ENCODE measurements at places on chromosomes 6 and 20. TPM values are rescaled to one million over a fixed set of nuclear protein-coding genes. Genes with fewer than 3 reads are reported as not detected.
A peak's percentile ranks its signal among the peaks of the same experiment; 100 is the strongest.

Gene AIF1
- total RNA-seq, result 62.0 TPM

Gene EFCAB8
- total RNA-seq, result 2.8 TPM

- H3K4me3 ChIP-seq, result no peak overlapping the region
- peaks cover 54% of the 10 kb centered on the region for H3K4me1 ChIP-seq
- H3K27ac ChIP-seq, result no peak overlapping the region
- H3K36me3 ChIP-seq, result no peaks in the 10 kb centered on the region
Observed at GRCh38 chr20:46009816-46010215, 1.1 kb downstream of the MMP9 start.

GRCh38 chr20:32018269-32019155 is 8.3 kb downstream of the CCM2L start:
- peak; percentile 17 for DNase-seq
- H3K4me1 ChIP-seq, result no peaks in the 10 kb centered on the region
- H3K27me3 ChIP-seq, result no peaks in the 10 kb centered on the region
- H3K4me3 ChIP-seq, result peak overlapping the region; percentile 48
- no peak overlapping the region for H3K27ac ChIP-seq
- no peaks in the 10 kb centered on the region for H3K36me3 ChIP-seq

- H3K36me3 ChIP-seq, result peaks cover 54% of the 10 kb centered on the region
- no peak overlapping the region for H3K4me3 ChIP-seq
- no peak overlapping the region for H3K27ac ChIP-seq
- no peaks in the 10 kb centered on the region for H3K27me3 ChIP-seq
- no peaks in the 10 kb centered on the region for H3K4me1 ChIP-seq
- DNase-seq, result no peak
Observed at GRCh38 chr20:49259284-49259683, 18.6 kb downstream of the ZNFX1 start.

GRCh38 chr6:165636402-165637048 is 26.5 kb downstream of the PDE10A start:
- DNase-seq, result no peak
- H3K4me1 ChIP-seq, result no peaks in the 10 kb centered on the region
- H3K36me3 ChIP-seq, result no peaks in the 10 kb centered on the region
- no peak overlapping the region for H3K4me3 ChIP-seq

All from naive thymus-derived CD4-positive, alpha-beta T cell (primary cell).